ENCODE measurements at places on chromosomes 1 and 21.

GRCh38 chr1:168335500-168335899 lies 54.8 kb downstream of the TBX19 start:
- DNase-seq = no peak

DNA sequence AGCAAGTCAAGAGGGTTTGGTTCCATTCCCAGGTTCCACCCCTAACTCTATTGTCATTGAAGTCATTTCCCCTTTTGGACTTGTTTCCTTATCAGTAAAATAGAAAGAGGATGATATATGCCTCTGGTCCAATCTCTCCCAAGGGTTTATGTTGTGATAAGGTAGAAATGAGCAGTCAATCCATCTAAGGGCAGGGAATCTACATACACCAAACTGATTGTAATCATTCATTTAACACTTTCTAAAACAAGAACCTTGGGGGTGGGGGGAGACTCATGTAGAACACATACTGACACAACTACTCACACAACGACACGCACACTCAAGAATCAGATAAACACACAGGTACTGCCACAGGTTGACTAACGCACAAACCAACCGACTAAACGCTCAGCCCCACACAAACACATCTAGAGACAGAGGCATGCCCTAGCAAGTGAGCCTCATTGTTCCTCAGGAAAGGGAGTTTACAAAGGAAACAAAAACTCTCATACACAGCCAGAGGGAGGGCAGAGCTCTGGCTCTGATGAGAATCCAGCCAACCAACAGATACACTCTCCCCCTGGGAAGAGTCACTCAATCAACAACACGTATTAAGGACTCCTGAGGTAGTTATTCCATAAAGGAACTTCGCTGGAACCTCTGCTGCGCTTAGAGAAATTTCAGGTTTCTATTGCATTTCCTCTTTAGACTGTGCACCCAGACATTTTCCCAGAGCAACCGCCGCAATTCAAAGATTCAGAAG lies 1.0 kb downstream of the F11R start:
- DNase-seq = no peak

DNA sequence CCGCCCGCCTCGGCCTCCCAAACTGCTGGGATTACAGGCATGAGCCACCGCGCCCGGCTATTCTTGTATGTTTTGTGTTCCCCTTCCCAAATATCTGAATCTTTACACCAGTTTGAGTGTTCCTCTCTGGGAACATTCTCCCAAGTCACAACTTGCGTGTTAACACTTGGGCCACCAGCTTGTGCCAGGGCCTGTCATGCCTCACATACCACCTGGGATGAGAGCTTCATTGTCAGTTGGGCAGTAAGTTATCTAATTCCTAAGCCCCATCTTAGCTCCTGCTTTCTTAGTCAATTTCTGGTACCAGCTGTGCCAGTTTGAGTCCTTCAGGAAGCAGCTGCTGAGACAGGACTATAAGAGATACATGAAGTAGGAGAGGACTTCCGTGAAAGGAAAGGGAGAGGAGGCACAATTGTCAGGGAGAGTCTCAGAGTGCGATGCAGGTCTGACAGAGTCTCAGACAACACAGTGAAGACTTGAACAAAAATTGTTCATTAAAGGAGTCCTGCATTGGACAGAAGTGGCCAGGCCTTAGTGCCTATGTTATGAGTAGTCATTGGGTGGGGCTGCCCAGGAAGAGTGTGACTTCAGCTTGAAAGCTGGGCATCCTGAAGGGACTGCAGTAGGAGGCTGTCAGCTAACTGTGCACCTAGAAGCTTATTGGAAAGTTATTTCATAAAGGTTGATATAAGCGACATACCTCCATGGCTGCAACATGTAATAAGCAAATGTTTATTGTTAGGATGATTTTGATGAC lies 17.3 kb downstream of the ZFYVE9 start:
- DNase-seq = no peak

DNA sequence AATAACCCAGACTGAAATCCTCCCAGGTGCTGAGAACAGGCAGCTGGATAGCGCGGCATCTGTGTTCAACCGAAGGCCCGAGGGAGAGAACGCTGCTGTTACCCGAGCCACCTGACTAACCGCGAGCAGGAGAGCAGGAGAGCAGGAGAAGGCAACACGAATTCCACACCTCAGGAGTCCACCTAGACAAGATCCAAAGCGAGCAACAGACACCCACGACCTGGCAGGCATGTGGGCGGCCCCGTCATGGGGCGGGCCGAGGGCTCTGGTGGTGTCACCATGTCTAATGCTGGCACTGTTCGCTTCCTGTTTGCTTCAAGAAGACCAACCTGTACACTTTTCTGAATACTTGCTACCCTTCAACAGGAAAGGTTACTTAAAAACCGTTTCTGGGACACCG lies 20.9 kb upstream of the SPATC1L start:
- no peak for DNase-seq

- no peak for DNase-seq
These were observed 13.9 kb downstream of the BMP8A start for GRCh38 chr1:39505289-39505688.

DNA sequence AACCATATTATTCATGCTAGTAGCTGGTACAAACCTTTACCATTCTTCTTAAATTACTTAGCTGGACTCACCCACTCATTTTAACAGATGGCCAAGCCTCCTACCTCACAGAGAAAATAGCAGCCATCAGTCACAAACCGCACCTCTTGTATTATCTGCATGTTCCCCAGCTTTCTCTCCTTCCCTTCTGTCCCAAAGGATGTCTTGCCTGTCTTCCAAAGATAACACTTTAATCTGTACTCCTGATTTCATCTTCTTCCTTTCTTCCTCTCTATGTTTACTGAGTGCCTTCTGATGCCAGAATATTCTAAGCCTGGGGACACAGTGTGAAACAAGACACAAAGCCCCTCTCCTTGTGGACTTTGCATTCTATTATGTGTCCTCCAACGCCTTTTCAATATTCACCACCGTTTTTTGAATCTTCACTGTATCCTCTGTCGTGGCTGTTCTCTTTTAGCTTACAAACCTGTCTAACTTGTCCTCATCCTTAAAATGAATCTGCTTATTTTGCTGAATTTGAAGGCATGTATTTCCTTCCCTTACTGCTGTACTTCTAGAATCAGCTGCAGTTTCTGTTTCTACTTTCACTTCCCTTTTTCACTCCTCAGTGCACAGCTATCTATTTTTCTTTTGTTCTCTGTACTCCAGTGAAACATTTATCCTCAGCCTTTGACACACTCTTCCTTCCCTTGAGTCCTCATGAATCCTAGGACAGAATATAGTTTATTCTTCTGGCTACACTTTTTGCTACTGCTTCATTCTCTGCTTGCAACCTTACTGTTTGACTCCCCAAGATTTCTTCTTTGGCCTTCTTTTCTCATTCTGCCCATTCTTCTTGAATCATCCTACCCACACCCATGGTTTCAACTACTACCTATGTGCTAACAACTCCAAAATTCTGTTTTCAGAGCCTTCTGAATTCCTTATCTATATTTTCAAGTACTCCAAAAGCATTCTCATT lies 216.9 kb upstream of the SAMSN1 start:
- no peak for DNase-seq

DNA sequence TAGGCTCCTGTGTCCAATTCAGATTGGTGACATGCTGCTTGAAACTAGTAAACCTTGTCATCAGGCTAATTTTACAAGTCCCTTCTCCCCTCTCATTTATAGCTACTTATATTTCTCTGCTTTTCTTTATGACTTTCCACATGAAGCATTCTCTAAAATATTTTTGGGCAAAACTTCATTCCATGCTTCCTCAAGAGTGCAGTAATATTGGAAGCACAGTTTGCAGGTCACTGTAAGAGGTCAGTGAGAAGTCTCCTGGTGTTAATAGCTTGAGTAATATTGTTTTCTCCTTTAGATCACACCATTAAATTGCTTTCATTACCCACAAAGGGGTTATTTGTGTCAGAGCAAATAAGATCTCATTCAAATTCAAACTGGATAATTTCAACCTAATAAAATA lies 46.6 kb downstream of the LPAR3 start:
- no peak for DNase-seq

- no peak for DNase-seq
These were observed 114.0 kb downstream of the PPP1R12B start for GRCh38 chr1:202462342-202463076.

DNA sequence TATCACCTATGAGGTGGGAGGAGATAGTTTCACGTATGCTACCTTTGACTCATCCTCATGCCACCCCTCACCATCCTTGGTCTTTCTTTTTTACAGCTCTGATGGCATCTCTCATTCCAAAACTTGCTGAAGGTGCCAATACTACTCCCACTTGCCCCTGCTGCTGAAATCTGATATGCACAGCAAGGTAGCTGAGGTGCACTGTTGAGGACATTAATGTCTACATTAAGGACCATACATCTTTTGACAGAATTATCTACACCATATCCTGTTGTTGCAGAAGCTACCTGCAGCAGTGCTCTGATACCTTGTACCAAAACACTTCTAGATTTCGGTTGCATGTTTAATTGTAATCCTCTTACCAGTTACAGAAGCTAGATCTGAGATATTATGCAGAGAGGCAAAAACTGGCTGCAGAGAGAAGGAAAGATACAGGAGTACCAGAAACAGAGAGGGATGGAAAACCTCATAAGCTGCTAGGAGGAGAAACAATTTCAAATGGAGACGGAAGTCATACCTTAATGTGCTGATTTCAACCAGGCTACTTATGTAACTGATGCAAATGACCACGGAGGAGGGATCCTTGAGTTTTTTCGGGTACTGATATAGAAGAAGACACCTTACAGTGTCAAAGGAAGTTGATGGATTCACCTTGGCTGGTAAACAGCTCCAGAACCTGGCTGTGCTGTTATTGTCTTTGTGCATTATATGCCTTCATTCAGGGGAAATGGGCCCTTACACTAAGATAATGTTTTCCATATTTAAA lies 19.3 kb upstream of the PTPRC start:
- no peak for DNase-seq

- no peak for DNase-seq
These were observed at the start of gene KCNJ9 for GRCh38 chr1:160081261-160081936. TSS of gene KCNJ9 (plus strand) at chr1:160081538. CDS start at chr1:160084031, 2,493 bp downstream.

DNA sequence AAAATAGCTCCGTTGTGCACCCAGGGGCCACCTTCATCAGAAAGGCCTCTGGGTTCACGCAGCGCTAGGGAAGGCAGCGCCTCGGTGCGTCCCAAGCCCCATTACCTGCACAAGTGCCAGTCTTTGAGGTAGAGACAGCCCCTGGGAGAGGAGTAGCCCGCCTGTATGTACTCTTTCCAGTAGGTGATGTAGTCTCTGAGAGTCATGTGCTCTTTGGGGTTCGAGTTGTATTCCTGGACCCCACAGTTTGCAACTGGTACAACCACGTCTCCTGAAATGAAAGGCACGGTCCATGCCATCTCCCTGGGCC lies 601 bp downstream of the JMJD4 start:
- no peak for DNase-seq

DNA sequence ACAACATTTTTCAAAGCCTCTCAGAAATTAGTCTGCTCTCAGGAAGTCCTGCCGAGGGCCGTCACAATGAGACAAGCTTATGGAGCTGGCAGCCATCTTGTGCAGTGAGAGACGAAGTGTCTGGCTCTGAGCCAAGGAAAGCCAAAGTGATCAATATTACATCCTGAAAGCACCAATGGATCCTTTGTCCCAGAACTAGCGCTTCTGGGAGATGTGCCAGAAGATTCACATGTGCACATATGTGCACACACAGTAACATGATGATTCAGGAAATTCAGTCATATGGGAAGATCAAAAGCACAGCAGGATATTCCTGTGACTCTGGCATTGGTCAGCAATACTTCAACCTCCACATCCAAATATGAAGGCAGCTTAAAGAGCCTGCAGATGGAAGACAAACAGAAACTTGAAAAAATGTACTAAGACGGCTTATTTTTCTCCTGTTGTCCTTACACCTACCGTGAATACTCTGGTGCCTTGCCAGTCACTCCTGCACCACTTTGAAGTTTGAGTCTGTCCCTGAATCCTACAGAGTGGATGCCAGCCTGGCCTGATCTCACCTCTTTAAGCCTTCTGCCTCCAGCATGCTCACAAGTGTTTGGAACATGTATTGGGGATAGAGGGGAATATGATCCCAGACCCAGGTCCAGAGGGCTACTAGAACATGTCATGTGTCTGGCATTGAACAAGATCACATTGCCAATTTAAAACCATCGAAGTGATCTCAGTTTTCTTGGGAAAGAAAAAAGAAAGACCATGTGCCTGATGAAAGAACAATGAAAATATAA lies 44.5 kb upstream of the PRRX1 start:
- no peak for DNase-seq

DNA sequence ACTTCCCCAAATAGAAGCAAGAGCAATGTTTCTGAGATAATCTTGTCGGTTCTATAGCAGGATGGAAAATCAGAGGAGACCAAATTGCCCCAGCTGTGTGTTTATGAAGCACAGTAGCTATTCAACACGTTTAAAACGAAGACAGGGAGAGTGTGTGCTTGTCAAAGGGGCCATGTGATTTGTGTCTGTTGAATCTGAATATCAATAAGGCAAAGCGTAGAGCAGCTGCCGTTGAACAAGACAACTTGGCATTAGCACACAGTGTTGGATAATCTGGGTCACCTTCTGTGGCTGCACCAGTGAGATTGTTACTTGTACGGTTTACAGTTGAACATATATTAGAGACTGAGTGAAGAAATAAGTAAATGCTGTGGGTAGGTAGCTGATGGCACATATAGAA lies 1.0 kb downstream of the CRB1 start:
- DNase-seq = no peak

DNA sequence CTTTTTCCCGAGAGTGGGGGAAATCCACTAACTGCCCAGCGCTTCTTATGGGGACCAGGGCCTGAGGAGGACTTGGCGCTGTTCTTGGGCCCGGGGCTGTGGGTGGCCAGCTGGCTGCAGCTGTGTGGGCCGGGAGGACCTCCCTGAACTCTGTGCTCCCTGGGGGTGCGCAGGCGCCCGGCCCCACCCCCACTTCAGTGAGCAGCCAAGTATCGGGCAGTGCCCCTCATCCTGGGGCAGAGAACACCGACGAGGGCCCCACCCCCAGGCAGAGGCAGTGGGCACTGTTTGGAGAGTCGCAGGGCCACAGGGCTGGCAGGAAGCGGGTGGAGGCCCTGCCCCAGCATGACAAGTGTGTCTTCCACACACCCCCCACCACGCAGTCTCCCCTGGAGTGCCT lies 32.5 kb upstream of the SLC19A1 start:
- no peak for DNase-seq

DNA sequence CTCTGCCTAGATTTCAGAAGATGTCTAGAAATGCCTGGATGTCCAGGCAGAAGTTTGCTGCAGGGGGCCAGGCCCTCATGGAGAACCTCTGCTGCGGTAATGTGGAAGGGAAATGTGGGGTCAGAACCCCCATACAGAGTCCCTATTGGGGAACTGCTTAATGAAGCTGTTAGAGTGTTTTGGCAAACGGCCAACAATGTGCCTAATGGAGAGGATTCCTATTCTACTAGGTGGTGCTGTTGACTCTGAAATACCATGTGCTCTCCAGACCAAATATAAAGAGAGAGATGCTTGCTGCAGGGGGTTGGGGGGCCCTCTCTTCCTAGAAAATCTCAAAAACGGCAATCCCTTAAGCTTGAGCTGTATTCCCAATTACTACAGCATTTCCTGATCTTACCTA lies 57.1 kb upstream of the DR1 start:
- DNase-seq = no peak

DNA sequence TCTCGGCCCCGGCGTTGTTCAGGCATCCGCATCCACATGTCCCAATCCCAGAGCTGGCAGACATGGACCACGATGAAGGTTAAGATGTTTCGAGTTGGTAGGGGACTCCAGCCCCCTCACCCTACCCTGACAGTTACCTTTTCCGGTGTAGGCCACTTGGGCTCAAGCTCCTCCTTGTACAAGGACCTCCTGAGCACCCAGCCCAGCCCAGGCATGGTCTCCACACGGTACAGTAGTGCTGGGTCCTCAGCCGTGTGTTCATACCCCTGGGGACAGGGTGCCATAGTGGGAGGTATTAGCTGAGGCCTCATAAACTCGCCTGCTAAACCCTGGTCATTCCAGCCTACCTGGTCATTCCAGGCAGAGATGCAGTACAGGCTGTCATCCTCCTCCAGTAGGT lies 6.1 kb downstream of the POMGNT1 start:
- no peak for DNase-seq

All from activated CD8-positive, alpha-beta memory T cell treated with anti-CD3 and anti-CD28 coated beads for 1 hour (primary cell).